ENCODE measurements at places on chromosomes 1 and 21.

DNA sequence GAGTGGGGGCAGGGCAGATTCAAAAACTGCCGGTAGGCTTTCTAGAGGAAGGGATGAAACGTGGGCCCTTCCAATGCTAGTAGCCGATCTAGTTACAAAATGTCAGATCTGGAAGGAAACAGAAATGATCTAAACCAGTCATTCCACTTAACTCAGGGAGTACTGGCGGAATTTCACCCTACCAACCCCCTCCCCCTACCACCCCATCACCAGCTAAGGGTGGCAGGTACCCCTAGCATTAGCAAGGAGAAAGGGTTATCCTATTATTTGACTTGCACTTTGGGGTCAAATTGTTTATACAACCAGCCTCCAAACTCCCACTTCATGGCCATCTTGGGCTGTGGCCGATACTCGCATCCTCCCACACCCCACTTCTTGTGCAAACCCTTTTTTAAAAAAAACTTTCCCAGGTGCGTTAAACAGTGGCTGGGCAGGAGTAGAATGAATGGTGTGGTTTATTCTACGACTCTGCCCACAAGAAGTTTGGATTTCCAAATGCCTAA is 644 bp upstream of the MRPL24 start:
- no peak for DNase-seq

DNA sequence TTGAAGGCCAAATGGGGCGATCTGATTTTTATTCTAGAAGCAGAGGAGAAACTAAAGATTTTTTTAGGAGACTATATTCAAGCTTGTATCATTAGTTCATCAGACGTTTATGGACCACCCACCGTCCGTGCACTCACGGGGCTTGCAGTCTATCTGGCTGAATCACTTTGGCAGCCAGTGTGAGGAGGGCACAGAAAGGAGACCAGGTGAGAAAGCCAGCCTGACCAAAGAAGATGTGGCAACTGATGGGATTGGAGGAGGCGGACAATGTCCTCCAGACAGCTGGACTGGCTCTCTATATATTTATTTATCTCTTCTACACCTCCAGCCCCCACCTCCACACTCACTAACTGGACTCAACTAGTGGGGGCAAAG is 822 bp upstream of the ELOVL1 start:
- DNase-seq, result no peak

DNA sequence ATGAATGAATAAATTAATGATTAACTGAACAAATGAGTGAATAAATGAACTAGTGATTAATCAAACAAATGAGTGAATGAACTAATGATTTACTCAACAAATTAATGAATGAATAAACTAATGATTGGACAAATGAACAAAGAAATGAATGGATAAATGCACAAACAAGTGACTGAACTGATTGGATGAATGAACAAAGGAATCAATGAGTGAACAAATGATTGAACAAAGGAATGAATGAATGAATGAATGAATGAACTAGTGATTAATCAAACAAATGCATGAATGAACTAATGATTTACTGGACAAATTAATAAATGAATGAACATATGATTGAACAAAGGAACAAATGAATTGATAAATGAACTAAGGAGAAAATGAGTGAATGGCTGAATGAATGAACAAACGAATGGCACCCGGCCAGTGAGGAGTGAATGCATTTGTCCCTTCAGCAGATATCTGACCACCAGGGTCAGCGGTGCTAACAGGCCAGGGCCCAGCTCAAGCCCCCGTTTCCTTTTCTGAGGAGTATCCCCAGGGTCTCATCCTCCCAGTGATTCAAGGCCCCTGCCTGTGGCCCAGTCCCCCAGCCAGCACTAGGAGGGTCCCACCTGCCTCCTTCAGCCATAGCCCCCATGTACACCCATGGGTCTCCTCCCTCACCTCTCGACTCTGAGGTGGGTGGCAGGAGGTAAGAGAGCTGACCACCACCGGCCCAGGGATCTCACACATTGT is 49.9 kb downstream of the WNT9A start:
- DNase-seq, result no peak

DNA sequence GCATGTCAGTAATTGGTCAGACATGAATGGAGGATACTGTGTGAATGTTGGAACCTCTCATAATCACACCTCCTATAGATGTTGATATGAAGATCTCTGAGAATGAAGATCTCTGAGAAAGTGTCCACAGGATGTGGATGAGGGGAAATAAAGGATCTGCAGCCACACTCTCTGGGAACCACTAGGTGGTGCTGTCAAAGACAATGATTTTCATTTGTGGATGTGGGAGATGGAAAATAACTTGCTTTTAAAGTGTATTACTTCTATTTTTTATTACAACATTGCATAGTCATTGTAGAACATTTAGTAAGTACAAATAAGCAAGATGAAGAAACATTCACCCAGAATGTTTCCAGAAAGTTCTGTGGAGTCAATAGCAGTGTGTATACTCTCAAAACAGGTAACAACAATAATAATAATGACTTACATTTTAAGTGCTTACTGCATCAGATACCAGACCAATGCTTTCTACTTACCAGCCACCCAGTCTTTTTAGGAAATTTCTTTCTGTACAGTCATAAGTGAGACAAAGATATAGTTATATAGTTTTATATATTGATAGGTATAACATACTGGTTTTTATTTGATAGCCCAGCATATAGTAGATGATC is 128.2 kb downstream of the ATG4C start:
- DNase-seq, result no peak

DNA sequence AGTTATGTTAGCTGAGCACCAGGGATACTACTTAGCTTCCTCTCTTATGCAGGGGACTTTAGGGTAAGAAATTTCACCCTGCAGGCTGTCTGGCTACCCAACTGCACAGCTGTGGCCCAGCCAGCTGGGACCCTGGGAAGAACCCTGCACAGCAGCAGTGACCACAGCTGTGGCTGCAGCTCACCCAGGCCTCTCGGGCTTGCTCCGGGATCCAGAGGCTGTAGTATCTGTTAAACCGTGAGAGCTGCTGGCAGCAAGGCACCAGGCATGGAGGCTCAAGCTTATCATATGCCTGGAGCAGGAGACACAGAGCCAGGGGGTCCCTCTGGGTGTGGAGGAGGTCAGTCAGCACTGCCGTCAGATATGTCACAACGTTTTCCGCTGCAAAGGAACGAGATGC is 40.3 kb downstream of the URB1 start:
- no peak for DNase-seq

DNA sequence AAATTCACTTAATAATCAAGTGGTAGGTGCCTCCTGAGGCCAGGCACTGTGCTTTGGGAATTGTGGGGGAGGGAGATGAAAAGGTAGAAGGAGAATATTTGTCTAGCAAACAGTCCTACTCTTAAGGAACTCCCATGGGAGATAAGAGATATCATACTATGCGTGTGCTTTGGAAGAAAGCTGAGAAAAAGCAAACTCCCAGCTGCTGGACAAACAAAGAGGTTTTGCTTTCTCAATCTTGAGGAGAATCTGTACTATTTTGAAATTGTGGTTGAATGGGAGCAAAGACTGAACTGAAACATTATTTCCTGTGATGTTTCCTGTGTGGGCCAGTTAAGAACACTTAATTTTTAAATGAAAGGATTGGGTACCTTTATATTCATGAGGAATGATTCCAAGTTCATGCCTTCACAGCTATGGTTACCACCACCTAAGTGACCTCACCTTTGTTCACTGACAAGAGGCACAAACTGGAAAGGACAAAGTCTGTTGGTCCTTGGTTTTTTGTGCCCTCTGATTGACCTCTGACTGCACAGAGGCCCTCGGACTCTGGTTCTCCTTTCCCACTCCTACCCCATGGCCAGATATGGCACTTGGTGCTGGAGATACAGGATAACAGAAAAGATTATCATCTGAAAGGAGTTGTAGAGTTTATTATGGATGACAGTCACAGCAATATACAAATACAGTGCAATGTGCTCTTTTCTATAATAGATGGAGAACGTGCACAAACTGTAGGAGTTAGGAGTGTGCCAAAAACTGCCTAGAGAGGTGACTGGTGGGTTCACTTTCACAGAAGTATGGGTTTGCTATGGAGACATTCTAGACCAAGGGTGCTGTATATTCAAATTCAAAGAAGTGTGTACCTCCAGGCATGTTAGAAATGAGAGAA is 1.6 kb downstream of the CD53 start:
- DNase-seq, result no peak

DNA sequence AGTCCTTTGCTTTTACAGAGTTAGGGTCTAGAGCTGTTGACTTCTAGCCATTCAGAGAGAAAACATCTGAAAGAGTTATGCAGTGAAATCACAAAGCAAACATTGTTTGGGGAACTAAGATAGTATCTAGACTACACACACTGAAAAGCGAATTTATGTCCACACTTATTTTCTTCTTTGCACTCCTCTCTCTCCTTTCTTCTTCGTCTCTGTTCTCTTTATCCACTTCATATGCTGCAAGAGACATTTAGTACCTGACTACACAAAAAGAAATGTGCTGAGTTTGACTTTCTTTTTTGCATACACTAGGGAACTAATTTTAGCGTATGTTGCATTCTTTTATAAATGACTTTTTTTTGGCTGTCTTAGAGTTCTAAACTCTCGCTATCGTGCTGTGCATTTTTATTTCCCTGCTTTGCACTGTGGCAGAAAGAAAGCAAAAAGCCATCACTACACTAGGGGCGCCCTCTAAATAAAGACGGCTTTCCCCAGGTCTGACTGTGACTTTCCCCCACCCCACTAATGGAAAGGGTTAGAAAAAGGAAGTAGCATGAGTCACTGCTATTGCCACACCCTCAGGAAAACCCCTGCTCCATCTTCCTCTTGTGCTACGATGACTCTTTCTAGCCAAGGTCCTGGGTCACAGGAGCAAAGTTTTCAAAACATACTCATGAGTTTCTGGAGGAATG is 65.7 kb downstream of the MAP3K7CL start:
- no peak for DNase-seq

- DNase-seq, result no peak
Observed at GRCh38 chr1:61397935-61398334, 315.6 kb downstream of the NFIA start.

DNA sequence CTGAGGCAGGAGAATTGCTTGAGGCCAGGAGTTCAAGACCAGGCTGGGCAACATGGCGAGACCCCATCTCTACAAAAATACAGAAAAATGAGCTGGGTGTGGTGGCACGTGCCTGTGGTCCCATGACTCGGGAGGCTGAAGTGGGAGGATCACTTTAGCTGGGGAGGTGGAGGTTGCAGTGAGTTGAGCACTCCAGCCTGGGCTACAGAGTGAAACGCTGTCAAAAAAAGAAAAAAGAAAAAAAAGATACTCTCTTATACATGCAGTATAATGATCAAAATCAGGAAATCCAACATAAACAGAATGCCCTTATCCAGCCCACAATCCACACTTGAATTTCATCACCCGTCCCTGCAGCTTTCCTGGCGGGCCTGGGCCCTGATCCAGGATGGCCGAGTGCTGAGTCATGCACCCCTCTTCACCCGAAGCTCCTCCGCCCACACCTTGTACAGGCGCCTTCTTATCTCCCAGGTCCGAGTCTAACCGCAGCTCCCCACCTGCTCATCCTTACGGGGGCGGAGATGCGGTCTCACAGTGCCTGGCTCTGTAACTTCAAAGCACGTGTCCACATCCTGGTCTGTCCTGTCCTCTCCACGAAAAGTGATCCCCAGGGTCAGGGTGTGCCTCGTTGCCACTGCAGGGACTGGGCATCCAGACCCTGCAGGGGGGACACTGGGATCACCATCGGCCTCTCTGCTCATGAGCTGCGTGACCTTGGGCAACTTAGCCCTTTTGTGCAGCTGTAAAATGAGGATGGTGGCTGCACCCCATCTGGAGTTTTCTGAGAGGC is 120.2 kb upstream of the SLC45A1 start:
- no peak for DNase-seq

DNA sequence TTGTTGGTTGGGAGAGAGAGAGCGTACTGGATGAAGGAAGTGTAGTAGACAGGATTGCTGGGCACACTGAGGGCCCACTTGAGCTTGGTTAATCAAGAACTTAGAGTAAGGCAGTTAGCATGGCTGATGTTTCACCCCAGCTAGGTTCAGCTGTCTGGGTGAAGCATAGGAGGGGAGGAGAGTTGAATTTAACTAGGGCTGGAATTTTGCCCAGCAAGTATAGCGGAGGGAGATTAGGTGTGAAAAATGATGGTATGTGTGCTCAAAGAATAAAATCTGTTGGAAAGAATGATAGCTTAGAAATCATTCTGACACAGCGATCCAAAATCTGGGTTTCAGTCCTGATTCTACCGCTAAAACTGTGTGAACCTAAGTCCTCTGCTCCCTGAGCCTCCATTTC is 461.5 kb upstream of the PROX1 start:
- DNase-seq, result no peak

GRCh38 chr1:234927971-234928640 is 200.5 kb downstream of the TOMM20 start:
- DNase-seq, result no peak

DNA sequence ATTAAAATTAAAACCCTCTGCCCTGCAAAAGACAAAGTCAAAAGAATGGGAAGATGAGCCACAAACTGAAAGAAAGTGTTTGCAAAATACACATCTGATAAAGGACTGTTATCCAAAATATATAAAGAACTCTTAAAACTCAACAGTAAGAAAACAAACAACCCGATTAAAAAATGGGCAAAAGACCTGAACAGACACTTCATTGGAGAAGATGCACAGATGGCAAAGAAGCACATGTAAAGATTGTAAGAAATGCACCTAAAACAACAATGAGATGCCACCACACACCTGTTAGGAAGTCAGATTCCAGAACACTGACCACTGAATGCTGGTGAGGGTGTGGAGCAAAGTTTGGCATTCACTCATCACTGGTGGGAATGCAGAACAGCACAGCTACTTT is 24.6 kb upstream of the POFUT2 start:
- no peak for DNase-seq

DNA sequence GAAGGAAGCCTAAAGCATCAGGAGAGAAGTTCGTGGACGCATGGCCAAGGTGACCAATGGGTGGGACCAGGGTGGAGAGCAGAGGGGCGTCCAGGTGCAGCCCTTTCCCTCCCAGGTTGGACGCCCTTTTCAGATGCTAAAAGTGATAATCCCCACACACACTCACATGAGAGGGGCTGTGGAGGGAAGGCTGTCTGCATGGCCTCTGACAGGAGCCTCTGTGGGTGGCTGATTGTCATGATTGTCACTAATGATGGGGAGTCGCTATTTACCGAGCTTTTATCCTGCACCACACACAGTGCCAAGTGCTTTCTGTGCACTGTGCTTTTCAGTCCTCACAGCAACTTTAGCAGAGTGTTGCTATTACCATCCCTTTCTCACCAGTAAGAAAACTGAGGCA is 27.1 kb upstream of the C1QA start:
- DNase-seq, result no peak

DNA sequence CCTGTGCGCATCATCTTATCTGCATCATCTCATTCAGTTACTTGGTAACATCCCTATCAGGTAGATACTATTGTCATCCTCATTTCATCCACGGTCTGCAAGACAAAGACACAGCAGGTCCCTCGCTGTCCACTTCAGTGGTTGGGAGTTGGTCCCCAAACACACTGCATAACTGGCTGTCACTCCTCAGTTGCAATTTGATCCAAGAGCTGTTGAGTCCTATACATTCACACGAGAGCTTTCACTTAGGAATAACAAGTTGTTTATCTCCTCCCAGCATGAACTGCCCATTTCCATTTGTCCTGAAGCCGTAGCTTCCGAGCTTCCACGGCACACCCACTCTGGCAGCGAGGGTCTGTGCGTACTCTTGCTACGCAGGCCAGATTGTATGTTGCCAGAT is 472.0 kb downstream of the CAMTA1 start:
- DNase-seq, result no peak

- DNase-seq, result no peak
Observed at GRCh38 chr21:19275065-19275464, 871.5 kb upstream of the TMPRSS15 start.
